ENCODE measurements at places on chromosomes 12 and 14.

- no peak for DNase-seq
Observed at GRCh38 chr14:82502043-82502442, 968.4 kb upstream of the SEL1L start.

DNA sequence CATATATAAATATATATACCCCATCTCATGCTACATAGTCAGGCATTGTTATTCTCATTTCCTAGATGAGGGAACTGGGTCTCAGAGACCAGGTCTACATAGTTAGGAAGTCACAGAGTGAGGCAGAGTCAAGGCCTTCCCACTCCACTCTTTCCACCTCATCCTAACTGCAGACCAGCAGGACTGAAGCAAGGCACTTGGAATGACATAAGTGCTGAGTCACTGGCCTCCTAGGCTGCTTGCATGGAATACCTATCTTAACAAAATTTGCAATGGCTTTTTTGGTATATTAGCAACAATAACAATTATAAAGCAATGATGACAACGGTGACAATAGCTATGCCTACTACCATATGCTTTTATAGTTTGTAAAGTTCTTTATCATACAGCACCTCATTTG is 5.4 kb upstream of the ANO4 start:
- no peak for DNase-seq

DNA sequence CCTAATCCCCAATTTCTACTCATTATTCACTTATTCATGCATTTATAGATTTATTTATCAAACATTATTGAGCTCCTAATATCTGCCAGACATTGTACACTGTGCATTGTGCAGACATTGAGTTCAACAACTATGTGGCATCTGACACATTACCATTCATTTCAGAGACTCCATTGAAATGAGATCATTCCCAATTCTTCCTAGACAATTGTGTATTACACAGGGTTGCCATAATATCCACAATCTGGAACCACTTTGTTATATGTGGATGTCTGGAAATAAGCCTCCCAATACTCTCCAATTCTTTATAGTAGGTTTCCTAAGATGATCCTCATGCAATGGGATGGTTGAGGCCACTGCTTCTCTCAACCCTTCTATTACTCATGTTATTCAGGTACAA is 165.0 kb downstream of the OTOGL start:
- no peak for DNase-seq

DNA sequence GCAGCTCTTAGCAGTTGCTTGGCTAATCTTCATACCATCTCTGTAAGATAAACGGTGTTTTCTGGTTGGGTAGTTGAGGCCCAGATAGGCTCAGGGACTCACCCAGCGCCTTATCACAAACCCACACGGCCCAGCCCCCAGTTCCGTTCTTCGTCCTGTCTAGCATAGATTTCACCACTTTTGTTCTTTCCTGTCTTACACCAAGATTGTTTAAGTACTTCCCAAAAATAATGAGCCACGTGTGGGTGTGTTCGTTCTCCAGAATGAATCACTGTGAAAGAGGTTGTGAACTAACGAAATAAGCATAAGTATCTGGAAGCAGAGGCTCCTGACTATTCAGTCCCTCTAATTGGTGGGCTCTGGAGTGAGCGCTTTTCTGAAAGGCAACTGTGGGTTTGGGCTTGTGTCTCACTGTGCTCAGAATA is 21.4 kb downstream of the ACVR1B start:
- DNase-seq, result no peak
